ENCODE measurements at places on chromosomes 7 and 10.

- no peak for DNase-seq
These were observed 1043.2 kb upstream of the C7orf33 start for GRCh38 chr7:147547252-147547897.

- DNase-seq: no peak
These were observed 129.5 kb upstream of the MYO3A start for GRCh38 chr10:25804505-25804904.

DNA sequence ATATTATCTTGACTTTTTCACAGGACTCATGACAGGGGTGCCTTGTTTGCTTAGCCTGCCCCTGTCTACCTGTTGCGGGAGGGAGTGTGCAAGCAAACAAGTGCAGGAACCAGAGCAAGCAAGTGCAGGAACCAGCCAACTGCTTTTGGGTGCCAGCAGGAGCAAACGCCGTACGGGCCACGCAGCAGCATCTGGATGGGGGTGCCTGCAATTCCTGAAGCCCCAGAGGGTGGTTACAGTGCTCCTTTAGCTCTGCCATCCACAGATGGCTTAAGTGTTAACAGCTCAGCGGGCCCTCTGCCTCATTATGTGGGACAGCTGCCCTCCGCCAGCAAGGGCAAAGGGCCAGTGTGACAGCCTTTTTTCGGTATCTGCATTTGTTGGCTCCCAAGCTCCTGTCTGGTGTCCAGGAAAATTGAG lies 83.5 kb downstream of the MICU1 start:
- DNase-seq: no peak

- DNase-seq: no peak
These were observed 98.3 kb downstream of the MKI67 start for GRCh38 chr10:128027822-128028507.

- no peak for DNase-seq
These were observed 312.4 kb upstream of the CDC14C start for GRCh38 chr7:48611993-48612392.

GRCh38 chr7:134279898-134280297 lies 36.8 kb downstream of the SLC35B4 start:
- DNase-seq: no peak

DNA sequence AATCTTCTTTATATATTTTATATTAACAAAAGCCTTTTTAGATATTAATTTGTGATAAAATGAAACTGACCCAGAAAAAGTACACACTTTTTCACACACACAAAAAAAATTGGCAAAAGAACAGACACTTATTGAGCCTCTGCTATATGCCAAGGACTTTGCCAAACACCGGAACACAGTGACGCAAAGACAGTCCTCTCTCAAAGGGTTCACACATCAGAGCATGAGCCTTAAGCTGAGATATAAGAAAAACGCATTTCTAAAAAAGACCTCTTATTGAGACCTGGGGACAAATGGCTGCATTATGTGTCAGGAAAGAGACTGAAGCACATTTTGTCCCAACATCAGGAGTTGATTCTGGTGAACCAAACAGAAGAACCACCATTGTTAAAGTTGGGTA lies 24.0 kb upstream of the ABCB4 start:
- DNase-seq: no peak

DNA sequence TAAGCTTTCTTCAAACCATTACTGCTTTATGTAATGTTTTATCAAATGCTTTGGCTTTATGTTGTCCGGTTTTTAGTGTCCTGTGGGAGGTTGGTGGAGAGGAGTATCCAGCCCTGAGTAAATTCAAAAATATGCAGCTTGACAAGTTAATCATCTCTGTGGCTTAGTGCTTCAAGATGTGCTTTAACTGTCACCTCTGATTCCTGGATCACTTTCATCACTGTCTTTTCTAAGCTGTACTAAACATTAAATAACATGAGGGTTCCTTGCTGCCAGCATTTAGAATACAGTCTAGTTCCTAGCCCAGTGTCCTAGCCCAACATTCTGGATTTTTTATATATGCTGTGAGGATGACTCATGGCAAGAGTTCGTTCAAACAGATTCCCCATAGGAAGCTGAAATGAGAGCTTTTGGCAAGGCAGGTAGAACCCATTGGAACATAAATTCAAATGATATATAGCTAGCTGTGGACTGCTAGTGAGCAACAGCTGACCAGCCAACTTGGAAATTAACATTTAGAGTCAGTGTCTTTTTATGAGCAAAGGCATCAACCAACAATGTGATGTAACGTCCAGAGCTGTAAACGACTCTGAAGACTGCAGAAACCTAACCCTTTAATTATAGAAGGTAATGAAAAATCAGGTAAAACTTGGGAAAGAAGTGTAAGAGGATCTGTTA lies 80.6 kb upstream of the OIT3 start:
- no peak for DNase-seq

DNA sequence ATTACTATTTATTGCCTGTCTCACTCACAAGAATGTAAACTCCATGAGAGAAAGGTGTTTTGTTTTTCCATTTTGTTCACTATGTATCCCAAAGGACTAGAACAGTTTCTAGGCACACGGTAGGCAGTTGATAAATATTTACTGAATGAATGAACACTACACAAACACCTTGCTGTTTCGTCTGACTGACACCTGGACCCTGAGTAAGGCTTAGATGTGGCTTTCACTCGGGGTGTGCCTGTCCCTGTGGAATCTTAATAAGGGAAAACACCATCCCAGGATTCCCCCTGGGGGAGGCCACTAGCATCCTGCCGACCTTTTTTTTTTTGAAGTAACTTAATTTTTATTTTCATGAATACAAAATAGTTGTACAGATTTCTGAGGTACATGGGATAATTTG lies 66.6 kb upstream of the STEAP1B start:
- no peak for DNase-seq

GRCh38 chr10:129278686-129279085 lies 188.4 kb upstream of the MGMT start:
- no peak for DNase-seq

DNA sequence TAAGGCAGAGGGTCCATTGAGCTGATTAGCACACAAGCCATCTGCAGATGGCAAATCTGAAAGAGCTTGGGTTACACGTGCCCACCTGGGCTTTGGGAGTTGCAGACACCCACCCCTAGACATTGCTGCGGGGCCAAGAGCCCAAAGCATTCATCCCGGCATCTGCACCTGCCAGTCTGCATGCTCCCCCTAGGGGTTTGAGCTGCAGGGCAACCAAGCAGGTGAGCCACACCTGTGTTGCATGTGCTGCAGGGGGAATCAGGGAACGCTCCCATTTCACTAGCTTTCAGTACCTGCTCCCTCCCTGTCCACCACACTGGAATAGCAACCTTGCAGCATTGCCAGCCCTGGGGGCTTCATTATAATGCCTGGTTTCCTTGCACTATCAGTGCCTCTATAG lies 21.1 kb downstream of the C7orf33 start:
- no peak for DNase-seq

- DNase-seq: no peak
These were observed 38.1 kb downstream of the LRGUK start for GRCh38 chr7:134165252-134165651.

Measured in T-helper 22 cell (primary cell).